Endothelial cell (in vitro differentiated cells): ENCODE measurements at places on chromosomes 3 and 15.

DNA sequence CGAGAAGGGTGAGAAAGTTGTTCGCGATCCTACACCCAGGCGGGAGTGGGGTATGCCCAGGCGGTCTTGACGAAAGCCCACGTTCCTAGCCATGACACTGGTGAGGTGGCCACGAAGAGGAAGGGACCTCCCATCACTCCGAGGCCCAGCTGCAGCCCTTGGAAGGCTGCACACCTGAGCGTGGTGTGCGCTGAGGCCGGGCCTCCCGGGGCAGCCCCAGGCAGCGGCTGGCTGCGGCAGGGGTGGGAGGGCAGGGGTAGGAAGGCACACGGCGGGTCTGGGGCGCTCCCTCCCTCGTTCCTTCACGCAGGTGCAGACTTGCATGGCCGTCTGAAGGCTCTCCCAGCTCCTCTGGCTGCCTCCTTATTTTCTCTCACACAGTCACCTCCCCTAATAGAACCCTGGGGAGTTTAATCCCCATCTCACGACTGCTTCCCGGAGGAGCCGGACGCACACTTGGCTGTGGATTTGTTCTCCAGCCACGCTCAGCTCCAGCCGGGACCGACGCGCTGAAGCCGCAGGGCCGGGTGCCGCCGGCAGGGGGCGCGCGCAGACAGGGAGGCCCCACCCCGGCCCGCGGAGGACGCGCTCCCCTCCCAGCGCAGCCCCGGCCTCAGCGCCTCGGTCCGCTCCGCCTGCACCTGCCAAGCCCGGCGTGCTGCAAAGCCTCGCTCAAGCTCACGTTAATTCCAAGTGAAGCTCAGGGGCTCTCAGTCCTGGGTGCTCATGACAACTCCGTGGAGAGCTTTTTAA, 37.8 kb upstream of the MUC4 start:
- no peak for DNase-seq

DNA sequence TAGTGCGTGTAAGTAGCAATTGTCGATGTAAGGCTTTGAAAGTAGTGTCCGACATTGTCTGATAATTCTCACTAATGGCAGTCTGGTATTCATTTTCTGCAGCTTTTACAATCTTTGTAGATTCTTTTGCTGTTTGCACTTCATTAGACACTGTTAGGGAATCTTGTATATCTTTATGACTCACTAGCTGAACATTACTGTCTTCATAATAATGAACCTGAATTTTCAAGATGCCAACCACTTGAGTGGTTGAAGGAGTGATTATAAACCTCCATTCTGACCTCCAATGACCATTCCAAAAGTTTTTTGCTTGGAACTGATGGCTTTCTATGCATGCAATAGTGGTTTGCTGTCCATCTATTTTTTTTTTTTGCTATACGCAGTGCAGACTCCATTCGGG, 76.4 kb upstream of the MFGE8 start:
- no peak for DNase-seq

GRCh38 chr15:79922512-79923078, 25.8 kb upstream of the MTHFS start:
- no peak for DNase-seq

DNA sequence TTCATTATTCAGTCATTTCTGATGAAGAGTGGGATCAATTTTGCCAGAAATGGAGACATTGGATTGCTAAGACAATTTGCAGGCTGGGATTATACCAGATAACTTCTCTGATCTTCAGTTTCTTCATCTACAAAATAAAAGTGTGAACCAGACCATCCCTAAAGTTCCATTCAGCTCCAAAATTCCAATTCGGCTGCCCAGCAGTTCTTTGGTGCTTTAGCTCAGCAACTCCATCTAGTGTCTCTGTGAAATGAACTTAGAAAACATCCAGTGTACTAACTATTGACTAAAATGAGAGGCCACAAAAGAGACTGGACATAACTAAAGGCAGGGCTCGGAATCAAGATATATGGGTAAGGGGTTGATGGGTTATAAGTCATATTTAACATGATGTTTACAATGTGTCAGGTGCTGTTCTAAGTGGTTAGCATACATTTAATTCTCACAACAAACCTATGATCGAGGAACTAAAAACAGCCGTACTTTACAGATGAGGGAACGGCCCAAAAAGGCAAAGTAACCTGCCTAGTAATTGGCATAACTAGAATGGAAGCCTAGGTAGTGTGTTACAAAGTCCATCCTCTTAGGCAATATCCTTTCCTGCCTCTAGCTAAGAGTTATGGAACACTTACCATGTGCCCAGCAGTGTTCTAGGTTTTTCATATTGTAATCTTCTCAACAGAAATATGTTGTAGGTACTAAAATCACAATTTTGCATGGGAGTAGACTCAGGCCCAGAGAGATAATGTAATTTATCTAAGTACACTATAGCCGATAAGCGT, 17.0 kb downstream of the THAP10 start:
- DNase-seq: no peak

DNA sequence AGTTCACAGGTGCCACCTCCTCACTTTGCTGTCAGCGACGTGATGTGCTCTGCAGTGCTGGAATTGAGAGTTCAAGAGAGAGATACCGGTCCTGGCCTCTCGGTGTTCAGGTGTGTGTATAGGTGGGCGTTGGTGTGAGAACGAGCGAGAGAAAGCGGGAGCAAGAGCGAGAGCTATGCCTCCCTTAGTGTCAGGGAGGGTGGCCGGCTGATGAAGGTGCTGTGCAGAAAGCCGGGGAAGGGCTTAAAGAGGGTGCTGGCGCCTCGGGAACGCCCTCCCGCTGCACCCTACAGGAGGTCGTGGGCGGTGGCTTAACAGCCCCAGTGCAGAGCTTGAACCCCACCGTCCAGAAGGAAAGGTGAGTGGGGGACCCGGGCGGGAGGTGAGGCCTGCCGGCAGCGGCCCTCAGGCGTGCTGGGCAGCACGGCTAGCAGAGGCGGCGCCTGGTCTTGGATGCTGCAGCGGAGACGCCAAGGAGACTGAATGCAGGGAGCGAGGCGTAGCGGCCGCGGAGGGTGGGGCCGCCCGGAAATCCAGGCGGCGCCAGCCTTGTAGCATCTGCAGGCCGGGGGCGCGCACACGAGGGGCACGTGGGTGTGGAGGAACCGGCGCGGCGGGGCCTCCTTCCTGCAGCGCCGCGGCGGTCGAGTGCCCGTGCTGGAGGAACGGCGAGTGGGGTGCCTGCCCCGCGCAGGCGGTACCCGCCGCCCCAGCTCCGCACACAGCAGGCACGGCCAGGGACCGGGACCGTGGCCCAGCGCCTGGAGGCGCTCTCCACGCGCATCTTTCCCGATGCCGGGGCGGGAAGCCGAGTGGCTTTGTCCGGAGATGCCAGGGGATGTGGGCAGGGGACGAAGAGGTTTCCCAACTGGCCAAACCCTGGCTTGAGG, 246.8 kb upstream of the TOPAZ1 start:
- DNase-seq: peak; percentile 17

- DNase-seq: no peak
Observed at GRCh38 chr3:36891701-36892160, 53.1 kb downstream of the TRANK1 start.
